Dermis blood vessel endothelial cell (primary cell): ENCODE measurements at places on chromosomes 6 and 20. TPM values are rescaled to one million over a fixed set of nuclear protein-coding genes. Genes with fewer than 3 reads are reported as not detected.

Gene MAP1LC3A
- total RNA-seq: 20.9 and 45.8 TPM in 2 replicates

DNA sequence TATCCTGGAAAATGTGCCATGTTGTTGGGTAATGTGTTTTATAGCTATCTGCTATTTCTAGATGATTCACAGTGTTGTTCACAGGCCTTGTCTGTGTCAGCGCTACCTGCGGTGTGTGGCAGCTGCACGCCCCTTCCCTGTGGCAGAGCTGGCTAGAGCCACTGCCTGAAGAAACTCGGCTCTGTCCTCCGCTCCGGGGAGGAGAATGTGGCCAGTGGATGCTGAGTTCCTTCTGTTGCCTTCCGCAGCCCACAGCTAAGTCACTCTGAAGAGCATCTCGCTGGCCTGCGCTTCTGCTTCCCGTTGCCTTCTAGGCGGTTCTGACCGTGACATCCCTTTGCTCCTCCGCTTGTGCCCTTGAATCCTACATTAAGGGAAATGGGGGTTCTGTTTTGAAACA lies 135.1 kb downstream of the PLG start:
- no peak for DNase-seq

DNA sequence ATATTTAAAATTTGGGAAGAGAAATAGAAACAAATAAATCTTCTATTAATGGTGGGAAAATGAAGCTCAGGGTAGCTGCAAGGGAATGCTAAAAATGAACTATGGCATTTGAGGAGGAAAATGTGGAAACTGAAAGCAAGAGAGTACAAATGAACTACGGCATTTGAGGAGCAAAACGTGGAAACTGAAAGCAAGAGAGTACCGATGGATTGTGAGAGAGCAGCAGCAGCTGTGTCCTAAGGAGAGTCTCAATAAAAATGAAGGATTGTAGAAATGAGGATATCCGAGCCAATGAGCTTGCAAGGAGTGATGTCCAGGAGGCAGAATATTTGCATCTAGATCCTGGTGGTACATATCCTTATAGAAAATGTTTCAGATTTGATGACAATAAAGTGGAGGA lies 547.1 kb upstream of the ZNF337 start:
- DNase-seq: no peak

Gene HCK
- not detected in 2 replicates for total RNA-seq

DNA sequence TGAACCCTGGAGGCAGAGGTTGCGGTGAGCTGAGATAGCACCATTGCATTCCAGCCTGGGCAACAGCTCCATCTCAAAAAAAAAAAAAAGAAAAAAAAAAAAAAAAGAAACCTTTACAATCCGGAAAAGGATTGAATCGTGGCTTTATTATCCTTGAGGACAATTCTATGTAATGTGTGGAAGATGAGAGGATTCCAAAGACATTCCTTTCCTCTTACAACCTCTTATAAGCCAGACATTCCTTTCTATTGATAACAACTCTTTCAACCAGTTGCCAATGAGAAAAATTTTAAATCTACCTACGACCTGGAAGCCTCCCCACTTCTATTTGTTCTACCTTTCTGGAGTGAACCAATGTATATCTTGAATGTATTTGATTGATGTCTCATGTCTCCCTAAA lies 91.2 kb upstream of the EEF1E1 start:
- no peak for DNase-seq

DNA sequence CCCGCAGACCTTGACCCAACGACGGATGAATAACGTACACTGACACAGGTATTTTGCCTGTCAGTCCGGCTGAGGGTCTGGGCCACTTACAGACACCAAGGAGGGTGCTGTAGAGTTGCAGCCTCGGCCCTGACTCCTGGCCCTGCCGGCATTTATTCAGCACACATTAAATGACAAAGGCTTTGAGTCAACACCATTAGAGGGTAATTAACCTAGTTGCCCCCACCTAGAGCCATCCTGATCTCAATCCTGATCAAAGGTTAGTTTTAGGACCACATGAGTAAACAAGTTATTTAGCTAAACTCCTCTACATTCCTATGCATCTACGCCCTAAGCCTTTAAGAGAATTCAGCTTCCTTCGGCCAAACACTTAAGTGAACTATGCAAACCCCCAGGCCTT lies 11.9 kb upstream of the PM20D2 start:
- DNase-seq: no peak

- peak; percentile 70 for DNase-seq
Measured at GRCh38 chr6:48826901-48827701, 636.0 kb downstream of the MMUT start.

GRCh38 chr6:137866914-137867684 lies at the start of gene TNFAIP3:
Gene TNFAIP3 (plus strand): TSS chr6:137867259. CDS start chr6:137871228, 3,969 bp downstream.
- peak; percentile 96 for DNase-seq

DNA sequence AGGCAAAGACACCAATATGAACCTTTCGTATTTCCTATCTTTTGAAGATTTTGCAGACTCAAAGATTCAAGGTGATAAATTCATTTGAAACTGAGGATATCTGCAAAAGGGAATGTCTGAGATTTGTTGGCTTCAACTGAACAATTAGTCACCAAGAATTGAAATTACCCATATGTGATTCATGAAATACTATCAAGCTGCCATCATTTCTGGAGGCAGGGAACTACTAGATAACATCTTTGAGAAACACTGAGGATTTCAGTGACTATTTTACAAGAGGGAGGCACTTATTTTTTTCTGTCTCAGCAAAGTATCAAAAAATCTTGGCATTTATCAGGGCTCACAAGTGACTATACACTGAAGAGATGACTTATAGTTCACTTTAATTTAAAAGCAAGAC lies 39.8 kb upstream of the MMS22L start:
- no peak for DNase-seq

- DNase-seq: peak; percentile 88
Measured at GRCh38 chr20:54649511-54649962, 174.1 kb downstream of the DOK5 start.

Gene TMEM14B
- 47.7 and 69.6 TPM in 2 replicates for total RNA-seq

GRCh38 chr6:17172836-17173470 lies 71.1 kb downstream of the STMND1 start:
- no peak for DNase-seq

GRCh38 chr6:150150458-150150820 lies 7.6 kb downstream of the PPP1R14C start:
- DNase-seq: no peak

- no peak for DNase-seq
Measured at GRCh38 chr6:25560865-25561264, 91.2 kb upstream of the SCGN start.

GRCh38 chr20:11210611-11211010 lies 536.8 kb upstream of the JAG1 start:
- DNase-seq: no peak

Gene MRAP2
- 2.7 and 3.1 TPM in 2 replicates for total RNA-seq

DNA sequence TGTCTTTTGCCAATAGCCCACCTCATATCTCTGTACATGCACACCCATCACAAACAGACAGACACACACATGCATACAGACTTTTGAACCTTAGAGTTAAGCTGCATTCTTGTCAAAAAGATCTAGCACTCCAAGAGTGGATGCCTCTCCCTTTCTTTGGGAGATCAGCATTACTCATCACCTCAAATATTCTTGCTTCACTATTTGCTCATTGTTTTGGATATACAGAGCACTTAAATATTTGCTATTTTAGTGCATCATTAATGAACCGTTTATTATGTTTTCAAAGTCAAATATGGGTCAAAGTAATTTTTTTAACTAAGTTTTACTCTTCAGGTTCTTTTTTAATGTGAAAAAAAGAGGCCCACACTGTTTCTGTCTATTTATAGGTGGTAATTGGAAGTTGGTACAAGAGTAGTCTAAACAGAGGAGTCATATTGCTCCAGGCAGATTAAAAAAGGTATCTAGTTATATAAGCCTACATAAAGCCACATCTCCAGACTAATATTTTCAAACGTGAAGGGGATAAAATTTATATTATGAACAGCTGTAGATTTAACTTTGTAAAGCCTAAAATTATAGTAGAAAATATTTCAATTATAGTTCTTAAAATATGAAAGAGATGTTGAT lies 102.6 kb downstream of the FLRT3 start:
- DNase-seq: no peak

DNA sequence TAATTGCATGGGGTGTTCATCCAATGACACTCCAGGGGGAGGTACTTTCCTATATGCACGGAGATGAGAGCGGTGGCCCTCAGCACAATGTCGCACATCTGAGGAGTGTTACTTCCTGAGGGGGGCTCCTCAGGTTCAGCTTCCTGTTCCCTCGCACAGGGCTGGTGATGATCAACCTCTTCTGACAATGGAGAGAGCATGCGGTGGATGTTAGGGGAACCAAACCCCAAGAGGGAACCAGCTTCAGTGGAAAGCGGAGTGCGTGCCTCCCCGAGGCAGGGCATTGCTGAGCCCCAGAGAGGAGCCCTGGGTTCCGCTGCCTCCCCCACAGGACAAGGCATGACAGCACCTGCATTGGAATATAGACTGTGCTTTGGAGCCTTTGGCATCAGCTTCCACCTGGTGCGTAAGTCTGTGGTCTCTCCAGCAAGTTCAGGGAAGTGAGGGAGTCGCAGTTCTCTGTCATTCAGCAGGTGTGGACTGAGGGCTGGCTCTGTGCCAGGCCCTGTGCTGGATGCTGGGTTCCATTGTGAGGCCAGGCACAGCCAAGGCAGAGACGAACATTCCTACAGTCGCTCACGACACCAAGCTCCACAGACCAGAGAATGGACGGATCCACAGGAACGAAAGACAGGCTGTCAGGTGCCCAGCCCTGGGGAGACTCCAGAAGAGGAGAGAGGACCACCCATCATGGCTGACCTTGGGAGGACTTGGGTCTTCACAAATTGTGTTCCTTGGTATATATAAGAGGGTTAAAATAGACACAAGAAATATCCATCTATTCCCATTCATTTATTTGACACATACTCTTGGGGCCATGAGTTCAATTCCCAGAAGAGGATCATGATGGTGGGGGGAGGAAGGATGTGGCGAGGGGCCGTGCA lies 3.9 kb upstream of the ZNF831 start:
- no peak for DNase-seq

DNA sequence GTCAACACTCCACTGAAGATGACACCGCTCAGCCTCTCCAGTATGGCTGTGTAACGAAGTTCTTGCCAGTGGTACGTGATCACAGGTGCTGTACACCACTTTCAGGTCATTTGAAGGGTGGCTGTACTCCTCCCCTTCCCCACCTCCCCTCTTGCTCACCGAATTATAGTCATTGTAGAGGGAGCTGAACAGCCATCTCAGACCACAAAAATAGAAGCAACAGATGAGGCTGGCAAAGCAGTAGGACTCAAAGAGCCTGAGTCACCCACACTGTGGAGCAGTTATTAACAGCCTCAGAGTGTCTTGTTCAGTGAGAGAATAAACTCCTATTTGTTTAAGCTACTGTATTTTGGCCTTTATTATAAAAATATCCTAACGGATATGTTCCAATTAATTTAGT lies 192.5 kb upstream of the MCHR2 start:
- DNase-seq: no peak

GRCh38 chr6:71588490-71588889 lies 297.9 kb upstream of the RIMS1 start:
- DNase-seq: no peak

GRCh38 chr6:40681622-40682021 lies 94.5 kb upstream of the LRFN2 start:
- no peak for DNase-seq

DNA sequence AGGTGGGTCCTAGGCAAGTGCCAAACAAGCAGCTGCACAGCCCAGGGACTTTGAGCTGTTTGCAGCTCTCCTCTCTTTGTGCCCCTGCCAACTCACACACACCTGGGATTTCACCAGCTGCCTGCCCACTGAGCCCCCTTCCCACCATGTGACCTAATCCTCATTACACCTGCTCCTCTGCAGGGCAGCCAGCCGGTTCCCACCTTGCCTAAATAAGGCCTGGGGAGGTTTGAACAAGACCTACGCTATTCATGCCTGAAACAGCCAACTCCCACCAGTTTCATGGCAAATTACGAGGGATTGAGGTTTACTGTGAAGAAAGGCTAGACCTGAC lies 92.6 kb upstream of the SOX4 start:
- no peak for DNase-seq

DNA sequence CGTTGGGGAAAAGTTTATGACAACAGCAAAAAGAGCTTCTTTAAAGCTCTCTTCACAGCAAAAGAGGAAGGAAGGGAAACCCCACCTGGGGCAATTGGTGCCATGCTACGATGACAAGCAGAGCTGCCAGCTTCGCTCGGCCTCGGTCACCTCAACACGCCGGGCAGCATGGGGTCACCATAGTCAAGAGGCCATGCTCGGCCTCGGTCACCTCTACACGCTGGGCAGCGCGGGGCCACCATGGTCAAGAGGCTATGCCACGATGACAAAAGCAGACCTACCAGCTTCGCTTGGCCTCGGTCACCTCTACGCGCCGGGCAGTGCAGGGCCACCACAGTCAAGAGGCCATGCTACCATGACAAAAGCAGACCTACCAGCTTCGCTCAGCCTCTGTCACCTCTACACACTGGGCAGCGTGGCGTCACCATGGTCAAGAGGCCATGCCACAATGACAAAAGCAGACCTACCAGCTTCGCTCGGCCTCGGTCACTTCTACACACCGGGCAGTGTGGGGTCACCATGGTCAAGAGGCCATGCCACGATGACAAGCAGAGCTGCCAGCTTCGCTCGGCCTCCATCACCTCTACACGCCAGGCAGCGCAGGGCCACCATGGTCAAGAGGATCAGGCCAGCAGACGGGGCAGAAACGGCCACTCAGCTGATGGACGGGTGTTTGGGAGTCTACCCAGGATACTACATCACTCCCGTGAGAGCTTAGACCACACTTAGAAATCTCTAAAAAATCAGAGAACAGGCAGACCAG lies 12.1 kb downstream of the APMAP start:
- no peak for DNase-seq

GRCh38 chr6:10390495-10391298 lies 24.2 kb downstream of the TFAP2A start:
- no peak for DNase-seq

- peak; percentile 94 for DNase-seq
Measured at GRCh38 chr6:145814501-145815308, at the start of gene FBXO30. Gene FBXO30 (minus strand): TSS chr6:145814795. CDS start chr6:145806405, 8,390 bp downstream.

Gene BMP7
- total RNA-seq: not detected in 2 replicates

DNA sequence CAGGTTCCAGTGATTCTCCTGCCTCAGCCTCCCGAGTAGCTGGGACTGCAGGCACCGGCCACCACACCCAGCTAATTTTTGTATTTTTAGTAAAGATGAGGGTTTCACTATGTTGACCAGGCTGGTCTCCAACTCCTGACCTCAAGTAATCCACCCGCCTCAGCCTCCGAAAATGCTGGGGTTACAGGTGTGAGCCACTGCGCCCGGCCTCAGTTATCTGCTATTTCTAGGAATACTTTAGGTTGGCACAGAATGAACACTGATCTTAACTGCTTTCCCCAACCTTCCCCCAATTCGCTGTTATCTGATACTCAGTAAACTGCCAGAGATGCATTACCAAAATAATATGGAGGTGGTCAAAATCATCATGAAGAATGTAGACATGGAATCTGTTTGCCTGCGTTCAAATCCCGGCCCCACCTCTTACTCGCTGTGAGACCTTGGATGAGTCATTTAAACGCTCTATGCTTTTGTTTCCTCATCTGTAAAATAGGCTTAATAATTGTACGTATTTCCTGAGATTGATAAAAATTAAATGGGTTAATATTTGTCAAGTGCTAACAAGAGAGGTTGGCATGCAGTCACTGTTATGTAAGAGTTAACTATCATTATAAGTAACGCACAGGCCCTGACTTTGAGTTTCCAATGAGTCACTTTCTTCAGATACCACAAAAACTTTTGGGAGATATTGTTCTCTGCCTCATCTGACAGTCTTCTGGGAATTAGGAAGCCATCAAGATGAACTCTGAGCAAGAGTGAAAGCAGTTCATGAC lies 44.5 kb upstream of the NCOA3 start:
- no peak for DNase-seq
